ENCODE measurements at places on chromosomes 12 and 14.

DNA sequence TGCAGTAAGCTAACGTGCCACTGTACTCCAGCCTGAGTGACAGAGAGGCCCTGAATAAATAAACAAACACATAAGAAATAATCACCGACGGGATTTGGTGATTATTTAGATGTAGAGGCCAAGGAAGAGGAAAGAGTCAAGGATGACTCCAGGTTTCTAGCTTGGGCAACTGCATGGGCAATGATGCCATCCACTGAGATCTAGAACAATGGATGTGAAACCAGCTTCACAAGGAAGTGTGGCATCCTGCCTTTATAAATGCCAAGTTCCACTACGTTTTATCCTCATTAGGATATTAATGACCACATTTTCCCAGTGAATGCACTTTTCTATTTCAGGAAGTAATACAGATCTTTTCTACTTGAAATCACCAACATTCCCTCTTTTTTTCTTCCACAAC, 10.9 kb upstream of the PTGER2 start:
- DNase-seq: no peak

- no peak for DNase-seq
Observed at GRCh38 chr12:18139989-18140596, 50.1 kb upstream of the RERGL start.

DNA sequence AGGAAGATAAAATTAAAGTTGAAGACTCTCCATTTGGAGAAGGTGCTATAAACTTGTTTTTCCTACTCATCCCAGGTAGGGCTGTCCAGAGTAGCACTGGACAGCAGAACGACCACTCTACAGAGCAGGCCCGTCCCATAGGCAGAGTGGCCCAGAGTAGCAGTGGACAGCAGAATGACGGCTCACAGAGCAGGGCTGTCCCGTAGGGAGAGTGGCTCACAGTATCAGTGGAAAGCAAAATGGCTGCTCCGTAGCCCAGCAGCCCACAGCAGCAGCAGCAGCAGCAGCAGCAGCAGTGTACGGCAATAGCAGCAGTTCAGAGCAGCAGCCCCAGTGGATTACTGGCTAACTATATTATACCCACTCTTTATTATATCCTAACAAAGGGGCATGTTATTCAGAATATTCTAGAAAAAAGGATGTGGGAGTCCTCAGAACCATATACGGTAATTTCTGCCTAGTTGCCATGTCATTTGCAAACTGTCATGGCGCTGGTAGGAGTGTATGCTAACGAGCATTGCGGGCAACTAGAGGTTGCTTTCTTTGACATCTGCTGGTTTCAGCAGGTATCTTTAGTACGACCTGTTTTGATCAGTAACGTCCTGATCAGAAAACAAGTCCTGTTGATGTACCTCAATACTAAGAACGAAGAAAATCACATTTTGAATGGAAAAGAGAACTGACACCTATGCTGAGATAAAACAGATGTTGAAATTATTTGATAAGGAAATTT, 567.3 kb downstream of the SLC16A7 start:
- no peak for DNase-seq

- no peak for DNase-seq
Observed at GRCh38 chr14:55530464-55530863, 49.5 kb upstream of the KTN1 start.

- DNase-seq: no peak
Observed at GRCh38 chr12:8048906-8049305, 16.4 kb downstream of the FOXJ2 start.

GRCh38 chr14:54350203-54350602, 46.6 kb upstream of the CDKN3 start:
- no peak for DNase-seq

DNA sequence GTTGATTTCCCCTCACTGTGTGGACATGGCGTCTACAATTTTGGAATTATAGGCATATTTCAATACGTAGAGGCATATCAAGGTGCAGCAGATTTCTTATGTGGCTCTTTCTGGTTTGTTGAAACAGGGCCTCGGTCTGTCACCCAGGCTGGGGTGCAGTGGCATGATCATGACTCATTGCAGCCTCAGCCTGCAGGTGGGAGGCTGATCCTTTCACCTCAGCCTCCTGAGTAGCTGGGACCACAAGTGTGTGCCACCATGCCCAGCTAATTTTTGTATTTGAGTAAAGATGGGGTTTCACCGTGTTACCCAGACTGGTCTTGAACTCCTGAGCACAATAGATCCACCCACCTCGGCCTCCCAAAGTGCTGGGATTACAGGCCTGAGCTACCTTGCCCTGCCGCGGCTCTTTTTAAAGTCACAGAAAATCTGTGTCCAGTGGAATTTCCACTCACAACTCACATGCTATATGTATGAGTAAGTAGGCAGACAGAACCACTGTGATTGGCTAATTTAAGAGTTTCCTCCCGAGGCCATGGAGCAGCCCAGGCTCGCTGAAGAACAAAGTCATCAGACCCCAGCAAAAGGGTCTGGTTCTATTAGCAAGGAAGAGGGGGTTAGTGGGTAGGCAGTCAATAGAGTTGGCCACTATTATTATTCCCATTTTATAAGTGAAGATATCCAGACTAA, 9.1 kb downstream of the GNG2 start:
- no peak for DNase-seq

Measured in right forelimb (tissue), 1 donor.